ENCODE measurements at places on chromosomes 16 and 17.

DNA sequence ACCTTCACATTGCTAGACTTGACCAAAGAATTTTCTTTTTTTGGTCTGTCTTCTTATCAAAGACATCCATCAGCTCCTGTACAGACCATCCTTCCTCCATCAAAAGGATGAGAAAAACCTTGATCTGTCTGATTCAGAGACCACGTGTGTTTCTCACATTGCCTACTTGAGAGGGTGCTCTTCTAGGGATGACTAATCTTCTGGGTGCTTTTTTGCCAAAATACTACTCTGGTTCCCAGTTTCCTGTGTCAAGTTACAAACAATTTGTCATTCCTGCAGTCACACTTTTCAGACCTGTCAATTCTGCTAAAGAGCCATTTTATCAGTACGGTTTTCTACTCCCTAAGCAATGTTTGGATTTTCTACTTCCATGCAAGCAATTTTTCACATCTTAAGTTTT, 492.2 kb downstream of the CDH11 start:
- DNase-seq, result no peak

GRCh38 chr16:1920727-1921171, 2.5 kb upstream of the HS3ST6 start:
- DNase-seq, result no peak

GRCh38 chr16:25027781-25028180, 12.6 kb upstream of the ARHGAP17 start:
- no peak for DNase-seq

- no peak for DNase-seq
Measured at GRCh38 chr17:81173762-81174155, 7.7 kb upstream of the AATK start.

- no peak for DNase-seq
Measured at GRCh38 chr17:74904687-74905409, 11.4 kb upstream of the FADS6 start.

GRCh38 chr16:5905935-5906334, 808.3 kb upstream of the EEF2KMT start:
- DNase-seq, result no peak

GRCh38 chr16:17170435-17170834, 300.3 kb downstream of the XYLT1 start:
- no peak for DNase-seq

DNA sequence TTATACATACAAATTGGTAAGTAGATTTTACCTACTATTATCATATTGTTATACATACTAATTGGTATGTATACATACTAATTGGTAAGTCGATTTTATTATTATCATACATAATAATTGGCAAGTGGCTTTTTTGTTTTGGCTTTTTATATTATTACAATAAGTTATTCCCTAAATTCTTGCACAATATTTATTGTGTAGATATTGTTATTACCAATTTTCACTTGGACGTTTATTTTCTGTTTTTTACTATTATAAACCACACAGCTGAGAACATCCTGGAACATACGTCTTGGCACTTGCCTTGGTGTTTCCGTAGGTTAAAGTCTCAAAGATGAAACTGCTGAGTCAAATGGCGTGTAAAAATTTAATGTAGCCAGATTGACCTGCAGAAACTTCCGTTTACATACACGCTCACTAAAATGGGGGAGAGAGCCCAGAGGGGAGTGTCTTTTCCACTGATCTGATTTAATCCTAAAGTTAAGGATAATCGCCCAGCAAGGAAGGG, 18.9 kb downstream of the GNGT2 start:
- DNase-seq, result no peak

GRCh38 chr17:48792033-48792798, 24.8 kb downstream of the TTLL6 start:
- no peak for DNase-seq

GRCh38 chr17:49975531-49975930, 6.5 kb downstream of the DLX4 start:
- DNase-seq, result no peak

GRCh38 chr17:31699281-31699680, 159.8 kb downstream of the COPRS start:
- no peak for DNase-seq

DNA sequence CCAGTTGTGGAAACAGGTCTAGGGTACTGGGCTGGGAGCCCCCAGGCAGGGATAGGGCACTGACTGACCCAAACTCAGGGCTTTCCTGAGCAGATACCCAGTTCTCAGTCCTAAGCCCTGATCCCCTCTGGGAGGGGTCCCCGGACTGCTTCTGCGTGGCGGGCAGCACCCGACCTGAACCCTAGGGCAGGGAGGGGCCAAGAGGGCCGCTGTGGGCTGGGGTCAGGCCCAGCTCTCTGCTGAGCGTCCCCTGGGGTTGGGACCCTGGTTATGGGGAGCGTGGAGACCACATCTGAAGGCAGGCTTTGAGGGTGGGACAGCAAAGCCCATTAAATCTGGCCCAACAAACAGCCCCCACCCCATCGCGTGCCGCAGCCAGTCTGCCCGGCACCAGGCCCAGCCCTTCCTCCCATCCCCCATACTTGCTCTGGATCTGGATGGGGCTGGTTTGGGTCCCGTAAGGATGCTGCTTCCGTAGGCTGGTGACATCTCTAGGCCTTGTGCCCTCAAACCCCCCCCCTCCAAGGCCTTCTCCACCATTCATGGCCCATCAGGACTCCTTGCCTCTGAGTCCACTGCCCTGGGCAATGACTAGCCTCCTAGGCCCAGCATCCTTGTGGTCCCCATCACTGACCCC, 691 bp upstream of the FAM83G start:
- no peak for DNase-seq

DNA sequence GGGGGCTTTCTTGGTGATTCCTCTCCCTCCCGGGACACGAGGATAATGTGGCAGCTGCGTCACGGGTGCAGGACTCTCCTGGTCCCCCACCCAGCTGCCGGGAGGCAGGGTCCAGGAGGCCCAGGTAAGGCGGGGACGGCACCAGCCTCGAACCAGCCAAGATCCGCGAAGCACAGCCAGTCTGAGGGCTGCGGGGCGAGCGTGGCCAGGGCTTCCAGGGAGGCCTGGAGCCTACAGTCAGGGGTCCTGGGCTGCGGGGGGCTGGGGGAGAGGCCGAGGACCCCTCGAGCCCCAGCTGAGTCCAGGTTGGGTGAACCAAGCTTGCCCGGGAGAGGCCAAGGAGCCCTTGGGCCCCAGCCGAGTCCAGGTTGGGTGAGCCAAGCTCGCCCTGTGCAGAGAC, 10.0 kb downstream of the TPSD1 start:
- no peak for DNase-seq

- DNase-seq, result no peak
Measured at GRCh38 chr17:77433385-77434135, 292.8 kb downstream of the SEC14L1 start.

- DNase-seq, result no peak
Measured at GRCh38 chr17:1590029-1590746, 27.6 kb upstream of the PITPNA start.

GRCh38 chr16:88382491-88383400, at the start of gene ZNF469:
Gene ZNF469 (plus strand): TSS chr16:88382959. CDS start chr16:88427471, 44,512 bp downstream.
- no peak for DNase-seq

DNA sequence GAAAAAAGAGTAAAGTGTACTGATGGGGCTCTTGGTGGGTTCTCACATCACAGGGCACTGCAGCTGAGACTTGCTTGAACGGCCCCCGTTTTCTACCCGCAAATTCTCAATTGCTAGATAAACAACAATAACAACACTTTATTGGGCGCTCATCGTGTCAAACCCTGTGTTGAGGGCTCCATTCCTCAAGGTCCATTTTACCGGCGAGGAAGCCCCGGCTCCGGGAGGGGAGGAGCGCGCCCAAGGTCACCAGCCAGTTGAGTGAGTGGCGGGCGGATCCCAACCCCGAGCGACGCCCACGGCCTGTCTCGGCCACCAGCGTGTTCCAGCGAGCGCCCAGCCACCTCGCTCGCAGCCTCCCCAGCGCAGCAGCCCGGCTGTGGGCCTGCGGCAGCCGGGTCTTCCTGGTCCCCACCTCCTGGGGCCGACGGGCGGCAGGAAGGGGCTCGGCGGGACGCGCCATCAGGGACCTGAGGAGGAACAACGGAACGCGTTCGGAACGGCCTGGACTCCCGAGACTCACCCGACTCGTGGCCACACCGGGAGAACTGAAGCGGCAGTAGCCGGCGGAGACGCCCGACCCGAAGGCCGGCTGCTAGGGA, 373 bp downstream of the CMC2 start:
- no peak for DNase-seq

GRCh38 chr17:76014100-76014924, 12.8 kb downstream of the EVPL start:
- no peak for DNase-seq

DNA sequence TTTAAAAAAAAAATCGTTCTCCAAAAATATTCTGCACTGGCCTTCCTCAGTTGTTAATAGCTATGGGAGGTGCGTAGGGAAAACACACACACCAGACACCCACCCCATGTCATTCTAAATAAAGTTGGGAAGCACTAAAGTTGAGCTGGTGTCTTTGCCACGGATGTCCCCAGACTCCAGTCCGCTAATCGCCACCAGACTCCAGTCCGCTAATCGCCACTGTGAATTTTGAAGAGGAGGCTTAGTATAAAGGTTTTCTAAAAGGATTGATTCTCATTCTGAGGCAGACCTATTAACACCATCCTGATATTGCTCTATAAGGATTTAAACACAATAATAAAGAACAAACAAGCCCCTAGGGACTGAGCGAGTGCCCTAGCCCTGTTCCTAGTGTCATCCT, 22.7 kb upstream of the CPSF4L start:
- no peak for DNase-seq

DNA sequence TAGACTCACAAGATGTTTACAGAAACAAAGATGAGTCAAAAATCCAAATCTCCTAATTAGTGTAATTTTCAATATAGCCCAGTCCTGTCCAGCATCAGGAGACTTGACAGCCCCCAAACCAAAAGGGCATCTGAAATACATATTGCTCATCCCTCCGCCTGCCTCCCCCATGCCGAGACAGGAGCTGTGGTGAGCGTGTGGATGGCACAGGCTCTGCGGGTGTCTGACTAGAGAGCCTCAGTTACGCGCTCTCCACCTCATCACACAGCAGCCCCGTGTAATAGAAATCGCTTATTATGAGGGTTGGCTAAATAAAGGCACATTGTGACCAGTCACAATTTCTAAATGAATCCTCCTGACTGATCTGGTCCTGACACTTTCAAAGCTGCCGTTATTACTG, 43.1 kb upstream of the CBLN1 start:
- DNase-seq, result no peak

GRCh38 chr17:75950421-75950820, 9.6 kb upstream of the FBF1 start:
- no peak for DNase-seq

GRCh38 chr16:27781195-27781524, 231.2 kb downstream of the KATNIP start:
- no peak for DNase-seq

DNA sequence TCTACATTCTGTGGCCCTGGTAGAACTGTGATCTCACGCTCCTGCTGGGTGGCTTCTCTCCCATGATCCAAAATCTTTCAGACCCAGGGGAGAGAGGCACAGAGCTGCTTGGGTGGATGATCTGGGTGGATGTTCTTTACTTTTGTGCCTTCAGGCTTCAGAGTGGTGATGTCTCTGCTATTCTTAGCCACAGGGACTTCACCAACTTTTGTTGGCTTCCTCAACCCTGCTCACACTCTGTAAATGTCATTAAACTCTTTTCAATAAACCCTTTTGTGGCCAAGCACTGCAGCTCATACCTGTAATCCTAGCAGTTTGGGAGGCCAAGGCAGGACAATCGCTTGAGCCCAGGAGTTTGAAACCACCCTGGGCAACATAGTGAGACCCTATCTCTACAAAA, 7.6 kb downstream of the CLEC10A start:
- DNase-seq, result no peak

DNA sequence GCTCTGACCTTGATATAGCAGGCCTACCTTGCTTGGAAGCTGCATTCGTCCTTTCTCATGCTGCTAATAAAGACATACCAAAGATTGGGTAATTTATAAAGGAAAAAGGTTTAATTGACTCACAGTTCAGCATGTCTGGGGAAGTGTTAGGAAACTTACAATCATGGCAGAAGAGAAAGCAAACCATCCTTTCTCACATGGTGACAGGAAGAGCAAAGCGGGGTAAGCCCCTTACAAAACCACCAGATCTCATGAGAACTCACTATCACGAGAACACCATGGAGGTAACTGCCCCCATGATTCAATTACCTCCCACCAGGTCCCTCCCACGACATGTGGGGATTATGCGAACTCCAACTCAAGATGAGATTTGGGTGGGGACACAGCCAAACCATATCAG, 6.0 kb upstream of the MAPT start:
- no peak for DNase-seq

DNA sequence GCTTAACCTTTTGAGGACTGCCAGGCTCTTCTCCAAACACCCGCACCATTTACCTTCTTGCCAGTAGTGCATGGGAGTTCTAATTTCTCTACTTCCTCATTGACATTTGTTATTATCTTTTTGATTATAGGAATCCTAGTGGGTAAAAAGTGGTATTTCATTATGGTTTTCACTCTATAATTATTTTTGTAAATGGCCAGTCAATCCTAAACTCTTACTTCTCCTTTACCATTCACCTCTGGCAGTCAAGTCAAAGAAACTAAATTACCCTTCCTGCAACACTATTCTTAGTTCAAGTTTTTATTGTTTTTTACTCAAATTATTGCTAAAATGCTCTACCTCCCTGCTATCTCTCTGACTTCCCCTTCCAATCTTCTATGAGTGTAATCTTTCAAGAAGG, 29.8 kb upstream of the ANKFY1 start:
- DNase-seq, result no peak

DNA sequence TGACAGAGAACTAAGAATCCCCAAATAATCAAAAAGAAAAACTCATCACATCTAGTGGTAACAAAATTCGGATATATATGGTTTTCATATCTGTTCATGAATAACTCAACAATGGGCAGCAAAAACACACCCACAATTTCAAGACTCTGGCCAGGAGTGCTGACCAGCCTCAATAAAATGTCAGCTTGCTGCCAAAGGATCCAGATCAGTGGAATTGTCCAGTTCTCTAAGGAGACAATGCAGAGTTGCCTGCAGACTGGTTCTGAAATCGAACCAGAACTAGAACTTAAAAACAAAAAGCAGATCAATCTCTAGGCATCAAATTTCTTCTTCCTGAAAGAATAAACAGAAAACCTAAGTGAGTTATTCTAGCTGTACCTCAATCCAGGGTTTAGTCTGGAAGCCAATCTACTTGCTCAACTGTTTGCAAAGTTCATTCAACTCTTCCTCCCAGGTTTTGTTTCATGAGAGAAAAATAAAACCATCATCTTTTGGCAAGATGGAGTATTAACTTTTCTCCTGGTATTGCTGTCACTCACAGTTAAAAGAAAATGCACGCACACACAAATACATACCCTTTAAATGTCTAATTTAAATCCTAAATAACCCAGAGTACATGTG, 61.0 kb downstream of the CFDP1 start:
- DNase-seq, result no peak
